Bladder microvascular endothelial cell (primary cell): ENCODE measurements at places on chromosomes 1 and 21. TPM values are rescaled to one million over a fixed set of nuclear protein-coding genes. Genes with fewer than 3 reads are reported as not detected.

Gene KCNA2
- total RNA-seq, result not detected in 2 replicates

Gene RIMKLA
- under 0.01 and 0.06 TPM in 2 replicates for total RNA-seq

Gene GPA33
- total RNA-seq, result not detected in 2 replicates

Gene RNU5D-1
- not detected in 2 replicates for total RNA-seq

Gene ASTN1
- not detected in 2 replicates for total RNA-seq

Gene CCDC190
- total RNA-seq, result 0.38 TPM in 1 of 2 replicates, not detected in the other

Gene CCDC27
- total RNA-seq, result not detected in 2 replicates
